ENCODE measurements at places on chromosomes 4 and X.
A peak's percentile ranks its signal among the peaks of the same experiment; 100 is the strongest.

DNA sequence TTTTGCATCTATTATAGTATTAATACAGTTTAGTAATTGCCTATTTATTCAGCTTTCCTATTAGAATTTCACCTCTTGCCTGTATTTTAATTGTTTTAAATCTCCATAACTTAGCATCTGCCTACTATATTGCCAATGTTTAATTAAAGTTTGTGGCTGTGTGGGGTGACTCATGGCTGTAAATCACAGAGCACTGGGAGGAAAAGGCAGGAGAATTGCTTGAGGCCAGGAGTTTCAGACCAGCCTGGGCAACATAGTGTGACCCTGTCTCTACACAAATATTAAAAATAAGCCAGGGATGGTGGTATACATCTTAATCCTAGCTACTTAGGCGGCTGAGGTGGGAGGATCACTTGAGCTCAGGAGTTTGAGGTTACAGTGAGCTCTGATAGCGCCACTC is 14.5 kb upstream of the CCSER1 start:
- DNase-seq: no peak

- no peak for DNase-seq
Observed at GRCh38 chrX:19003756-19004155, 19.8 kb upstream of the PHKA2 start.

DNA sequence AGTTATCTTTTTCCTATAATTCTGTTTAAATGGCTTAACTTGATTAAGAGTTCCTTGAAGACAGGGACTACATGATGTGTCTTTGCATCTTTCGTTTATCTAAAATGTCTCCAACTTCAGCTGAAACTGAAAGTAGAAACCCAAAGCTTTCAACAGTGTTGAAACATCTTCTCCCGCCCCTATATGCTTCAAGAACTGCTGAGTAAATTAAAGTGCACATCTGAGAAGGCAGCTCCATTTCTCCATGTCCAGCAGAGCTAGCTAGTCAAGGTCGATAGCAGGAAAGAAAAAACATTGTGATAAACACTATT is 185.7 kb upstream of the TBL1X start:
- no peak for DNase-seq

GRCh38 chr4:6938237-6938636 is 28.6 kb downstream of the TBC1D14 start:
- no peak for DNase-seq

DNA sequence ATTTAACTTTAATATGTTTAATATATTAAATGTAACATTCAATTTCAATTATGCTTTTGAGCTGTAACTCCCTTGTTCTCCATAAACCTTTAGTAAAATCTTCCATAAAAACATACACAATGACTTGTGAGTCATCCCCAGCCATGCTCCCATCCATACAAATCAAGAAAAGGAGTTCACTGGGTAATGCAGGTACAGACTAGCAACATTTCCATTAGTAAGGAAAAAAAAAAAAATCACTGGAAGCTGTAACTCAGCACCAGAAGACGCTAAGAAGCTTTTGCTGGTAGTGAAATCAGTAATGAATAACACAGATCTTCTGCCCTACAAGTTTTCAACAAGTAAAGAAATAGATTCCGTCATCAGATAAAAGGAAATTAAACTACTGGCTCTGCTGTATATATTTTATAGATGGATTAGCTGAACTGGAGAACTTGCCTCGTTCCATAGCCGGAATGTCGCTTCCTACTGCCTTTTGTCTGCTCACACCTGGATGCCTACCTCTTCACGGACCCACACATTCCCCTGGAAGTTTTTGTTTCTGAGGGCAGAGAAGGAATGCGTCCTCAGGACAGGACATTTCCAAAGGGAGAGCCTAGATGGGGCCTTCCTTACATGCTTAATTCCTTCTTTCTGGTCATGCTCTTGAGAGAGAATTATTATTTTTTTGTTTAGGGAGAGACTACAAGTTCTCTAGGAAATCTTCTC is 298.4 kb upstream of the ANKRD50 start:
- DNase-seq: no peak

DNA sequence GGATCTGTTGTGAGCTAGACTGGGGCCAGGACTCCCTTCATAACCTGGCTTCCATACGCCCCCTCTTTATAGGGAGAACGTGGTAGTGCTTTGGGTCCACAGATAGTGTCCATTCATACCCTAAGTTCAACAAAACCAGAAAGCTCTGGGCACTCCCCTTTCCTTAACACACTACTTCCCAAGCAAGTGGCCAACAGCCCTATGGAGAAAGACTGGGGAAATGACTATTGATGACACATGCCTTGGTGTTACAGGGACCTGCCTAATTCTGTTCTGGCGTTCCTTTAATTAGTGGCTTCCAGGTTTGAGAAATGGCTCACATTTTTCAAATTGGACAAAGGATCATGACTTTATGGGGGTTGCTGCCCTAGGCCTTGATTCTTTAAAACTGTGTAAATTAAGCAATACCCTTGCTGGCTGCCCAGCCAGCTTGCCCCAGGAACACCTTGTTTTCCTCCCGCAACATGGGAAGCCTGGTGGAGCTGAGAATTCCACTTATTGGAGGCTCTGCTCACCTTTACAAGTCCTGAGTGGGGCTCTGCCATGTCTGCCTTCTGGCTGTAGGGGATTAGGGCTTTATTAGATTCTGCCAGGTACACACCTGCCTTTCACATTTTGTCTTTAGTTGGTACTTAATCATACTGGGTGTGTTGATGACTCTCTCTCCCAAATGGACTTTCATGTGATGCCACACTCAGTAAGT is 61.1 kb downstream of the RGS12 start:
- no peak for DNase-seq

DNA sequence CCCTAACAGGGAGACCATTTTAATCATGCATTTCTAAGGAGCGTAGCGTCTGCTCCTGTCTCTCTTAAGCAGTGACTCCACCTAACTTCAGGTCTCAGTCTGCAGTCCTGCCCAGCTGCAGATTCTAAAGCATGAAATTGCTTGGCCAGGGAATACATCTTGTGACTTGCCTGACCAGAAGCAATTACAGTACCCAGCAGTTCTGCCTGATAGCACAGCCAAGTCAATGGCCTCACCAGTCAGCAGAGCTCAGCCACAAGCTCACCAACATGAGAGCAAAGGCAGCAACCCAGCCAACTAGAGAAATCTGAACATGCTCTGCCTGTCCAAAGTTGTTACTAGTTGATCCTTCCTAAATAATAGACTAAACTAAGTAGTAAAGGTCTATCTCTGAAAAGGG is 2011.9 kb upstream of the PCDH10 start:
- DNase-seq: no peak

GRCh38 chrX:52995987-52996331 is 37.6 kb upstream of the FAM156A start:
- DNase-seq: no peak

DNA sequence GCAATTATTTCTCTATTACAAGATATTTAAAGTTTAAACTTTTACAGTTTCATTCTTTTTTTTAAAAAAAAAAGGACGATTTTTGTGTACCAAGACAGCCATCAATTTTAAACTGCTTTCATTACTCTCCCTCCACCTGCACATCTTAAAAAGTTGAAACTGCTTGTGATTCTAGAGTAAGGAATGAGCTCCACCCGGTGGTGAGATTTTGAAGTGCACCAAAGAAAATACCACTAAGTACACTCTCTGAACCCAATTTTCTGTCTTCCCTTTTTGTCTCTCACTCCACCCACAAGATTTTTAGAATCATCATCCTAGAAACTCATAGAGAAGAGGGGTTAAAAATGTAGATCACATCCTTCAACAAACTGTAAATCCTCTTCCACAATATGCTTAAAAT is 91.3 kb upstream of the WDR44 start:
- DNase-seq: peak; percentile 3

- DNase-seq: no peak
Observed at GRCh38 chr4:153341575-153342090, 2.9 kb upstream of the MND1 start.

- DNase-seq: no peak
Observed at GRCh38 chrX:9317176-9317575, 147.7 kb upstream of the TBL1X start.

Measured in NCI-H1417 treated with DMSO at 0.1 percent for 48 hours (cell line).